ENCODE measurements at places on chromosomes 7 and 10.

GRCh38 chr7:81361769-81362312 lies 408.0 kb downstream of the HGF start:
- DNase-seq: no peak

DNA sequence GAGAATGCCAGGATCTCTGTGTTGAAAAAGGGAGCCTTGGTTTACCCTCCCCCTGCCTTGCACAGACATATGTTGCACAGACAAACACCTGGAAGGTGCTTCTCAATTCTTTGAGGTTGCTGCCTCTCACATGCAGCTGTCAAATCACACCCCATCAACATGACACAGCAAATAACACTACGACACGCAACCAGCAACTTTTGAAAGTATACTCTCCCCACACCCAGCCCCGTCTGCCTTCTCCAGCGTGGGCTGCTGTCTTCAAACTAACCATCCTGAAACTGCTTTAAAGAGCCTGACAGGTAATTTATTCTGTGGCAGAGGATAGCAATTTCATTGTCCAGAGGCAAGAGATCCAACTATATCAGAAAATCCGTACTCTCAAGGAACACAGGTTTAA lies 136.1 kb downstream of the PLXNA4 start:
- DNase-seq: no peak

DNA sequence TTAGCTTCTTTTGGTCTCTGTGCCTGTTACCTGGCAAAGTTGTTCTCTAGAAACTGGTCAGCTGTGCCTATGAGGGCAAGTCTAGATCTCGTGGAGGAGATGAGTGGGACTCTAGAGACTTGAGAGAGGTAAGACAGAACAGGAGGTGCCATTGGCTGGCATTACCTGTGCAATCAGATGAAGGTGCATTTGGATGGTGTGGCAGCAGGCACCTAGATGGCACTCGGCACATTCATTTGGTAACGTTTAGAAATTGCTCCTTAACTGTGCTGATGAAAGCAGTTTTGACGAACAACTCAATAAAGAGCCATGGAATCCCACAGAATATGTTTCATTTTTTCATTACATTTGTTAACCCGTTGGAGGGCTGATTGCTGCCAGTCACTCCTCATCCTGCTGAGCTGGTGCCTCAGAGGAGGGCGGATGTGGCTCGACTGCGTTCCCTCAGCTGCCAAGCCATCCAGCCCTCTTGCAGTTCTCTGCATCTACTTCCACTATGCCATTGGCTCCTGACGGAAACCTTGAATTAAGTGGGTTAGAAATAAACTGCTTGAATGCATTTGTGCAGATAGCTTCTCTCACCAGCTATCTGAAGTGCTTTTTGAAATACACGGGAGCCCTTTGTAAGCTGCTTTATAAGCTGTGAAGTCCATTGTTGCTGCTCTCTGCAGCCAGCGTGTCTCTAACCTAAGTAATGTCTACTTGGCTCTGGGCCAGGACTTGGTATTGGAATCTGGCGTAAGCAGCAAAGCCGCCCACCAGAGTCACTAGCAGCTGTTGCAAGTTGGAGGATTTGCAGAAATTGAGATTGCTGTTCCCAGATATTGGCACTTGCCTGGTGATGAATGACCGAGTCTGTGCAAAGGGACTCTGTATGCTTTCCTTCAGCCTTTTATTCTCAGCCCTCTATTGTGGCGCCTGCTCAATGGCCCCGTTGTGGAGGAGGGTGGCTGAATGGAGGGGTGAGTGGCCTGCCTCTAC lies 87.4 kb downstream of the LRRC4 start:
- peak; percentile 71 for DNase-seq

GRCh38 chr7:22052674-22053365 lies 107.1 kb upstream of the CDCA7L start:
- DNase-seq: no peak

- DNase-seq: peak; percentile 21
These were observed at the start of gene GPRIN2 for GRCh38 chr10:46556515-46557318. Gene GPRIN2 (minus strand): TSS chr10:46556658. CDS start chr10:46550736, 5,922 bp downstream.

- peak; percentile 64 for DNase-seq
These were observed 43.4 kb downstream of the GLRX3 start for GRCh38 chr10:130179640-130180039.

GRCh38 chr7:43591558-43592180 lies 8.8 kb downstream of the STK17A start:
- DNase-seq: no peak

- DNase-seq: no peak
These were observed 107.1 kb upstream of the NRP1 start for GRCh38 chr10:33441561-33441960.

GRCh38 chr7:139583826-139584553 lies 60.5 kb downstream of the CLEC2L start:
- no peak for DNase-seq

DNA sequence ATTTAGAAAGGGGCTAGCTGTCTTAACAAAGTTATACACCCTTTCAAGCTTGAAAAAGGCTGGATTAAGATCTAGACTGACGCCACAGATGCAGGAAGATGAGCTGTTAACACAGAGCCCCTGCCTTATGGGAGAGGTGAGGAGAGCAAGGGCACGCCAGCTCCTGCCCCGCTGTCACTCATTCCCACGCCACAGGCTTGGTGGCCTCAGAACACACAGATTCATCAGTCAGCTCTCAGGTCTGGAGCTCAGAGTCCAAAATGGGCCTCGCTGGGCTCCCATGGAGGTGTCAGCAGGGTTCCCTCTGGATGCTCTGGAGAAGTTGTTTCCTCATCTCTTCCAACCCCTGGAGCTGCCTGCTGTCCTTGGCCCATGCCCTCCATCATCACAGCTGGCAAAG lies 554.2 kb downstream of the TCERG1L start:
- DNase-seq: no peak

DNA sequence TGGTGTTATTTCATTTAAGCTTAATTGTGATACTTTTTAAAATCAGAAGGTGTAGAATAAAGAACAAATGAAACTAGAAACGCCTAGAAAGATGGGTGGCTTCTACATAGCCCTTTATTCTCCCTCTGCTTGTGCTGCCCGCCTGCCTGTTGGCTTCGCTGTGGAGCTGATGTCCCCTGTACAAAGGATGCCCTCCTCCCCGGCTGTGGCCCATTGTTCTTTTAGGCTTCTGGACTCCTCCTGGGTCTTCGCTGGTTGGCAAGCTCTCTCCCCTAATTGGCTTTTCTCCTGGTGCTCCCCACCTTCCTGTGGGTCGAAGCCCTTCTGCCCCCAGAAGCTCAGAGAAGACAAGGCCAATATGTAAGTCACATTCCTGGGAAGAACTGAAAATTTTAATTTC lies 98.2 kb downstream of the FANK1 start:
- no peak for DNase-seq

DNA sequence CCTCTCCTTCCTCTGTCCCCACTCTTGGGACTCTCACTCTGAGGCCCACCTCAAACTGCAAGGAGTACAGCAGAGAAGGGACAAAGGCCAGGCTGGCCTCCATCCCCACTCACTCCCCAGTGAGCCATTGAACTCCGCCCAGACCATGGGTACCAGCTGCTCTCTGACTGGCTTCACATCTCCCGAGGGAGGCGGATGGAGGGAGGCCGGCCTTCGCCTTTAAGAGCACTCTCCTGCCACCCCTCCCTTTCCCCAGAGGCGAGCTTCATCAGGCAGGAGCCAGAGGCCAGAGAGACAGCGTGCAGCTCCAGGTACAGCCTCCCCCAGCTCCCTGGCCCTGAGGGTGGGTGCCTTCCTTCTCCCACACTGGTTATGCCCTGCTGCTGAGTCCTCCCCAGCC lies 1.8 kb upstream of the LDB3 start:
- no peak for DNase-seq

- DNase-seq: peak; percentile 66
These were observed 15.2 kb upstream of the FRMPD2 start for GRCh38 chr10:48289501-48290238.

DNA sequence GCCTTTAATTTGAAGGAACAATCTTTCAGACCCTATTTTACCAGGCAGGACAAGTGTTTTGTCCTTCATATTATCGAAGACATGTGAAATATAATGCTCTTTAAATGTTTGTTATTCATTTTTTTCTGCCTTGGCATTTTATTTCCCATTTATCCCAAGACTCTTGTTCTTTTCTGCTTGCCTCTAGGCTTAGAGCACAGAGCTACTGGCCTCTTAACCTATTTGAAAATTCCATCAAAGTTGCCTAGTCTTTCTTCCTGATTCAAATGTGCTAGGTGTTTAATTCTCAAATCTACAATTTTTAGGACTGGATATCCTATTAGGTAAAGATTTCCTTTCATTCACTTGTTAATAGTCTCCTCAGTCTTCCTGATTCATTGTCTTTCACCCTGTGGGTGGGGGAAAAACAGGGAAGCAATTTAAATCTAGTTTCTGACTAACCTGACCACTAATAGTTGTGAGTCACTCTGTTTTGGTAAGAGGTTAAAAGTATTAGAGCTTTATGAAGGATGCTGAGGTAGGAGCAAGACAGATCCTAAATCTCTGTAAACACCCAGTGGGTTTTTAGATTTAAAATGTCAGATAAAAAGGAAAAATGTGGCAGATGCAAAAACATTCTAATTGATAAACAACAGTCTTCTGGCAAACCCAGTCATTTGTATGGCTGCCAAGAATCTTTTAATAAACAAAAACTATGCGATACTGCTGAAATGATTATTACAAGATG lies 1.5 kb downstream of the LIPK start:
- no peak for DNase-seq

- no peak for DNase-seq
These were observed 763 bp upstream of the RALA start for GRCh38 chr7:39622609-39623008.

DNA sequence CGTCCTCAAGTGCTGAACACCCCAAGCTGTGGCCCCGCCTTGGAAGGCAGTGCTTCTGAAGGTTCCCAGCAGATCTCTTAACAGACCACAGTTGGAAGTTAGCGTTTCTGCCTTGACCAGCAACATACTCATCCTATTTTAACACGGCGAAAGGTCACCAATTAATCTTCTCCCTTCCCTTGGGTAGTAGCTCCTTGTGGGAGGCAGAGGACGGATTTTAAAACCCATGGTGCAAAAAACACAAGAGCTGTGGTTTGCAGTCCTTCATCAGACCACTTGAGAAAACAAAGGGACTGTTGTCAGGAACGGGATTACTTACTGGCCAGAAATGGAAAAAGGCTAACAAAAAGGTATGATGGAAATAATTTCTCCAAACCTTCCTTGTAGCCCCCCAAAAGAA lies 87.3 kb downstream of the BEND7 start:
- DNase-seq: no peak

DNA sequence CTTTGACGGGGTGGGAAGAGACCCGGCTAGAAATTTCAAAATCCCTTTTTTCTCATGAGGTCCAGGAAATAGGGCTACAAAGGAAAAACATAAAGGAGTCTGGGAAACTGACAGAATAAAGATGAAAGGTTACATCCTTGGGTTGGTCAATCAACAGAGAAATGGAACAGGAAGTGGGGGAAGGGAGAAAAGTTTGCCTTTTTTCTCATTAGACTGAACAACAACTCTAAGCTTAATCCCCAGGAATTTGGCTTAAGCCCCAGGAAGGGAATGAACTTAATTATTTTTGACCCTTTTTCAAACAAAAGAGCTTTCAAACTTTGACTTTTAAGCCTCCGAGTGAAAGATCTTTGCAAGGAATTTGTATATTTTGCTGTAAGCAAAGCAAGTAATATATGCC lies 32.7 kb downstream of the LGI1 start:
- no peak for DNase-seq

DNA sequence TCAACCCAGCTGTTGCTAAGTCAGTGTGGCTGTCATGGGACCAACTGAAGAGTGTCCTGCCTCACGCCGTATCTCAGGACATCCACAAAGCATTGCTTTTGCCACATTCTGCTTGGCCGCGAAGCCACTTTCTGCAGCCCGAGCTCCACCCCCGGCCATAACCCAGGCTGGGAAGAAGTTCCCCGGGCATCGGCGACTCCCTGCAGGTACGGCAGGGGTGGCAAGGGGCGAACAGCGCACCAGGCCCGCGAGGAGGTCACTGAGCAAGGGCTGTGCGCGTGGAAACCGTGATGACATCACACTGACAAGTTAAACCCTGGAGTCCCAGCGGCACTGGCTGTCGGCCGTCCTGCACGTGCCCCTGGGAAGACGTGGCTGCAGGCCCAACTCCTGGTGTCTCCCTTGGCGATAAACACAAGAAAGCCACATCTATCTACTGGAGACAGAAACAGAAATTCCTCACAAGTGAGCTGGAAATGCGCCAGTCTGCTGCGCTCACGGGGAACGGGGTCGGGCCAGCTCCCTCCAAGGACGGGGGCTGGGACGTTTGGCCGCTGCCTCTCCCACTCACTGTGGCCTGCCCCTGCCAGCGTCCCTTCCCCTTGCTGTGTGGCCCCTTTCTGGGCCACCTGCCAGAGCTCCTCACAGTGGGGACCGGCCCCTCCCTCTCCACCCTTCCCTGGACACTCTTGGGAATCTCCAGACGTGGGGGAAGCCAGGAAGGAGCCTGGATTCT lies 326.3 kb downstream of the DNAJB6 start:
- DNase-seq: peak; percentile 36

DNA sequence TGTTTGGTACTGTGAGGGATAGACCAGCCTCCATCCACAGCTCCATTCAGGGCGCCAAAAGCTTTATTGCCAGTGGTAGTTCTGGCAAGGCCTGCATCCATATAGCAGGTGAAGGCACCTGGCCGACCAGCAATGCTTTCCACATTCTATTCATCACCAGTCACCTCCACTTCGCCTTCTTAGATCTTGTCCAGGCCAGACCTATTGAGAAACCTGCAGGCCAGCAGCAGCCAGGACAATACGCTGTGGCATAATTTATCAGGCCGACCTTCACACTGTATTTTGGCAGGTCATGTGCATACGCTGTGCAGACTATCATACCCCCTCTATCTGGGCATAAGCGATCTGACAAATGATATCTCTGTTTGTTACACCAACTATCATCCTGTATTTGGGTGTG lies 15.2 kb upstream of the KNDC1 start:
- no peak for DNase-seq

- DNase-seq: no peak
These were observed 5.7 kb downstream of the FAM221A start for GRCh38 chr7:23685731-23686130.

- DNase-seq: no peak
These were observed 51.2 kb upstream of the TMEM229A start for GRCh38 chr7:124084024-124084423.

- DNase-seq: no peak
These were observed 1395.0 kb downstream of the GATA3 start for GRCh38 chr10:9449530-9449929.

DNA sequence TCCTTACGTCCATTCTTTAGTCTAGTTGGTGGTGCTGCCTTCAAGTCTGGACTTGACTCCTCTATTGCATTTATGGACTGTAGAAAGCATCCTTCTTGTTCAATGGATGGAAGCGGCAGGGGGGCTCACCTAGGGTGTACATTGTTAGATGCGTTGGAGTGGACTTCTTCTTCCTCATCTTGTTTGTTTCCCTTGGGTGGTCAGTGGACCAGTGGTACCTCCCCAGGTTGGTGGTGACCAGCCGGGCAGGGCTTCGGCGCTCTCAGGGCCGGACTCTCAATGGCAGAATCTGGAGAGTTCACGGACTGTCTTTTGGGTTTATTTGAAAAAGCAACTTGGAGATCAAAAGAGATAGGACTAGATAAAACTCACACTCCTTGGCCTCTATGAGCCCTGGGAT lies 6.2 kb upstream of the BTBD16 start:
- peak; percentile 5 for DNase-seq
